Stimulated activated CD4-positive, alpha-beta T cell treated with anti-CD3 and anti-CD28 coated beads, Interleukin-1b, Interleukin-23, amount 100 ng/mL, for 24 hours (primary cell): ENCODE measurements at places on chromosomes 1 and 21.

- DNase-seq = no peak
Observed at GRCh38 chr1:8797216-8797615, 20.2 kb downstream of the RERE start.

- DNase-seq = no peak
Observed at GRCh38 chr1:23593556-23594148, 34.4 kb upstream of the ID3 start.

- DNase-seq = no peak
Observed at GRCh38 chr1:80531182-80531581, 1269.6 kb upstream of the ADGRL2 start.

DNA sequence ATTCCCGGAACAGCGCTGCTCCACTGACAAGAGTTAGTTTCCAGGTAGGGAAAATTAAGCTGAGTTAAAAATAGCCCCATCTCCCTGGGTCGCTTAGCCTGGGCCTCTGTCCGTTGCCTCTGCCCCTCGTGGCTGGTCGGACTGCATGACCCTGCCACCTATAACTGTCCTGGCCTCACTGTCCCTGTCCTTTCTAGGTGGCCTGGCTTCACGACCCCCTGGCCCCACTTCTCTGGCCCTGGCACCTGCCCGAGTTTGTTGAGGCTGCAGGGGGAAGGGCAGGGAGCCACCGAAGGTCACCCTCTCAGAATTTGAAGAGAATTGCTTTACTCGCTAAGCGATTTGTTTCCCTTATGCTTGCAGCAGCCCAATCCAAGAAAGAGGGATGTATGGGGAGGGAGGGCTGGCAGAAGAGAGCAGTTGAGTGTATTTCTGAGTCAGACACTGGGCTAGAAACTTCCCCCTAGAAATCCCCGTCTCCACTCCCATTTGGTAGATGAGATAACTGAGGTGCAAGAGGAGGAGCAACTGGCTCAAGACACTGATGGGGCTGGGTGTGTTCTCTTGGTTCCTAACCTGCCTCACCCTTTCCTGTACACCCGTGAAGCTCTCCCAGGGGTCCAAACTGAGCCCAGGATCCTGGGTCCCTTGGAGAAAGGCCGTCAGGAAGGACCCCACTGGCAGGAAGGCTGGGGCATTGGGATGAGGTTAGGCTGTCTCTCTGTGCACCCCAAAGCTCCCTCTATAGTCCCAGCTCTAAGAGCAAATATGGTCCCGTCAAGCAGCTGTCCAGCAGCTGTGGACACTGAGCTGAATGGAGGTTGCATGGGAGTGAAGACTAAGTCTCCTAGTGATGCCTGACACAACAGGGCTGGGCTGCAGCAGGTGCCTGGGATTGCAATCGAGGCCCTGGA, 2.9 kb upstream of the EDN2 start:
- no peak for DNase-seq

GRCh38 chr1:59815892-59816291, 1.1 kb downstream of the HOOK1 start:
- DNase-seq = no peak

DNA sequence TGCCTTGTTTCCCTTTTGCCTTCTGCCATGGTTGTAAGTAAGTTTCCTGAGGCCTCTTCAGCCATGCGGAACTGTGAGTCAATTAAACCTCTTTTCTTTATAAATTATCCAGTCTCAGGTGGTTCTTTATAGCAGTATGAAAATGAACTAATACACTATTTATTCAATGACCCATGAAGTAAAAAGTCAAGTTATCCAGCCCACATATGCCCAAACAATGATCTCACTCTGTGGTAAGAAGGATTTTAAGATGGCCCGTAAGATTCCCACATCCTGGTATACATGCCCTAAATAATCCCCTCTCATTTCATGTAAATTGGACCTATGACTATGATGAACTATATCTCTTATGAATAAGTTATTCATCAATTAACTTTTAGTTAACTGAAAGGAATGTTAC, 1008.3 kb upstream of the B3GALT2 start:
- no peak for DNase-seq

DNA sequence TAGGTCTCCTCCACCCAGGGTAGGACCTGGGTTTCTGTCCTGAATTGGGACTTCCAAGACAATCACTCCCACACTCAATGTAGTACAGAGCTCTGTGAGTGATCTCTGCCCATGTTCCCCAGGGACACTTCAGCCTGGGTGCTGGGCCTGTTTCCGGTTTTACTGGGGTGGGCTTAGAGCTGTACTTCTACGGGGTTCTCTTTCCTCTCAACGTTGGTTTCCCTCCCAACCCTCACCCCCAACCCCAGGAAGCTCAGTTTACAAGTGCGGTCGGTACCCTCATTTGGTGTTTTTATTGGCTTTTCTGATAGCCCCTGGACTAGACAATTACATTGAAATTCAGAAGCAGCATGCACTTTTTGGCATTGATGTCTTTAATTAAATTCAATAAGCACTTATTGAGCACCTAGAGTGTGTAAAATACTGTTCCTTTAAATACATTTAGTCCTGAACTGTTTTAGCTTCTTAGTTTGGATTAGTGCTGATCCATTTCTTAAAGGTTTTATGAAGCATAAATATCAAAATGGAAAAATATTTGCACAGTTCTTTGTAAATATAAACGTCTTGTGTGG, 542 bp upstream of the XPR1 start:
- DNase-seq = no peak

DNA sequence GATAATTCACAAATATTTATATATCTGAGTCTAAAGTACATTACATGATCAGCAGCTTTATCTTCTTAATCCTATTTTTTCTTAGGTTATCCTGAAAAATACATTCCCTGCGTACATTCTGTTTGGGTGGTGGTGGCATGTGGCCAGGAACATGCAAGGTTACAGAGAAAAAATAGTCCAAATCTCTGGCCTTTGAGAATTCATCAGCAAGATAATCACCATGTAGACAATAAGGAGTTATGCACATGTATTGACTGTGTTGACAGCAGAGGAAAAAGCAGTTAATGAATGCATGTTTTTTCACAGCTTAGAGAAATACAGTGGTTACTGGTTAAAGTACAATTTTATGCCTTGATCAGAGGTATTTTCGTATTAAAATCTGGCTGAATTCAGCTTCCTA, 49.0 kb downstream of the ABCA4 start:
- DNase-seq = no peak

GRCh38 chr1:33082575-33083108, 1.7 kb downstream of the AZIN2 start:
- DNase-seq = no peak

GRCh38 chr1:179881642-179882252, 338 bp upstream of the TOR1AIP1 start:
- no peak for DNase-seq

DNA sequence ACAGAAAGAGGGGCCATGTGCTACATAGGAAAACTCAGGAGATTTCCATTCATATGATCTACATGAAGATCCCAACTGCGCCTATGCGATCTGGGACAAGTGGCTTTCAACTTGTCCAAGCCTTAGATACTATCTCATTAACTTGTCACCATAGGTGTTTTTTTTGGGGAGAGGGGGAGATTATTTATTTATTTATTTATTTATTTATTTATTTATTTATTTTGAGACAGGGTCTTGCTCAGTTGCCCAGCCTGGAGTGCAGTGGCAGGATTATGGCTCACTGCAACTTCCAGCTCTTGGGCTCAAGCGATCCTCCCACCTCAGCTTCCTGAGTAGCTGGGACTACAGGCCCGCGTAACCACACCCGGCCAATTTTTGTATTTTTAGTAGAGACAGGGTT, 11.3 kb downstream of the FABP3 start:
- no peak for DNase-seq

- DNase-seq = no peak
Observed at GRCh38 chr1:162168261-162168660, 98.8 kb downstream of the NOS1AP start.

DNA sequence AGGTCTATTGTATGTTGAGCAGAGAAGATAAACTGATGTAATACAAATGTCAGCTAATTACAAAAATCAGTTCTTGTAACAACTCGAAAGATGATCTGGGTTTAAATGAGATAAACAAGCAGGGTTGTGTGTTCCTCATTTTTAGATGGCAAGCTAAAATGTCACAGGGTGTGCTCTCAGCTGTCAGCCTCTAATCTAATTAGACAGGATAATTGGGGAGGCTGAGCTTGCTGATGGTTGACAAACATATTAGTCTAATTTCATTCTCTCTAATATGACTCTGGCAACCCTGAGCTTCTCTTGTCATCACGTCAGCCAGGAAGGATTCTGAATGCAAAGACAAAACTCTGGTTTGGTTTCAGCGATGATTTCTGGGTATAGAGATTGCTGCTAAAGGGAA, 335.3 kb upstream of the KAZN start:
- DNase-seq = no peak

- DNase-seq = no peak
Observed at GRCh38 chr21:38980416-38981313, 174.9 kb downstream of the ETS2 start.

DNA sequence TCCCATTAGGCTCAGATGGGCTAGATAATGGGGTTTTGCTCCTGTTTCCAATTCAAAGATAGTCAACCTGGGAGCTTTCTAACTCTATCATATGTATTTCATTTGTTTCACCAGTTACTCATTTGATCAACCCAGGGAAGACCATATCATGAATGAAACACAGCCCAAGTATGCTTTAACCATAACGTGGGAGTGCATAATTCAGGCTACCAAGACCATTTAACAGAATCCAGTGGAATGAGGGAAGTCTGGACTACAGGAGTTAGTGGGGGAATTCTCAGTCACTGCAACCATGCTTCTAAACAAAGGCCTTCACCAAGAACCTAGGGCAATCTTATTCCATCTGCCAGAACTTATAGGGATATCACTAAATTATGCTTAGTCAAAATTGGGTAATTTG, 15.0 kb upstream of the SLC16A1 start:
- no peak for DNase-seq

GRCh38 chr1:114100148-114100547, 53.5 kb downstream of the SYT6 start:
- no peak for DNase-seq

DNA sequence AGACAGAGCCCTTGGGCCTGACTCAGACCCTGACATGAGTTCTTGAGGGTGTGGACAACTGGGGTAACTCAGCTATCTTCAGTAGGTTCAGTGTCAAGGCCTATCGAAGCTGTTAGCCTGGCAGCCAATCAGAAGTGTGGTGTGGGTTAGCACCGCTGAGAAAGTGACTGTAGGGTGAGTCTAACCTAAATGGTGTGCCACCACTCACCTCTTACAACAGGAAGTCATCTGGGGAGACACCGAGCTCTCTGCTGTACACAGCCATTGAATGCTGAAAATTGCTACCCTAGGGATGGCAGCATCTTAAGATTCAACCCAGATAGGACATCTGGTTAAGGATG, 44.6 kb downstream of the RASSF5 start:
- DNase-seq = no peak

DNA sequence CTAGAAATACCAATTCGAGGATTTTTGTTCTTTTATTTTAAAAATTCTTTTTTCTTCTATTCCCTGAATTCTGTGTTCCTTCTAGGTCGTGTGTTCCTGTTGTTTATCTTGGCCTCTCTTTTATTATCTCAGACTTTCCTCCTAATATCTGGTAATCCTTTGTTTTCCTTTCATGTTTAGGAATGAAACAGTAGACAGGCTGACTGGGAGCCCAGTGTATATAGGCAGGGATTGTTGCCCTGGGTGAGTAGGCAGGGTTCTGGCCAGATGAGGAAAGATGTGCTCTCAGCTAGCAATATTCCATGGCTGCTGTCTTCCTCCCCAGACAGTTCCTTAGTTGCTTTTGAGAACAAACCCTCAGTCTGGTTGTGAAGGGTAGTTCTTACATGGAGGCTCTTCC, 161.8 kb upstream of the PDE4B start:
- no peak for DNase-seq

GRCh38 chr1:26378088-26378878, 5.7 kb upstream of the ZNF683 start:
- peak; percentile 56 for DNase-seq

DNA sequence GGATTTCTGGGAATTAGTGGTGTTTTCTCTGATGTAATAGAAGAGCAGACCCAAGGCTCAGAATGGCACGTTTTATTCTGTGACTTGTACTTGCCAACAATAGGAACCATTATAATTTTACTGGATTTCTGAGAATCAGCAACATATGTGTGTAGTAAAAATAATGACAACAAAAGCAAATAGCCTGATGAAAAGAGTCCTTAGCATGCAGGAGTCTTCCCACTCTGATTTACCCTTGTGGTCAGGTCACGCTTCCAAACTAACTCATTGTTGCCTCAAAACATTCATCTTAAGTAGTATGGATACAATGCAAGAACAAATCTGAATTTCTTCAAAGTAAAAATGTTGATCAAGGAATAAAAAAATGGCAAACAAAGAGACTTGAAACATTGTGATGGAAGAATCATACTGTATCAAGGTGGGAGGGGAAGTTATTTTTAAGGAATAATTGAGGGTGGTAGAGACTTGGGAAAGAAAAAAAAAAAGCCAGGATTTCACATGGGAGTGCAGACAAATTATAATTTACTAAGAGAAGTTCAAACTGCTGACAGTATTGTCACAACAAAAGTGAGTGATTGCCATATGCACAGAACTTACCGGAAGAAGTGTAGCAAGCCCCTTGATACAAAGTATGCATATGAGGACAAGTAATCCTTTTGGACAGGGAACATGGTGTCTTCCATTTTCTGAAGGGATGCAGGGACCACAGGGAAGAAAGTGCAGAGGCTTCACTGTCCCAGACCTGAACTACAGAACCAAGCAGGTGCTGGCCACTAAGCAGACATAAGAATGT, 31.2 kb upstream of the RGL1 start:
- no peak for DNase-seq

- DNase-seq = no peak
Observed at GRCh38 chr21:25457411-25457810, 149.9 kb downstream of the MRPL39 start.

- DNase-seq = no peak
Observed at GRCh38 chr1:217569021-217569420, 61.9 kb downstream of the GPATCH2 start.

DNA sequence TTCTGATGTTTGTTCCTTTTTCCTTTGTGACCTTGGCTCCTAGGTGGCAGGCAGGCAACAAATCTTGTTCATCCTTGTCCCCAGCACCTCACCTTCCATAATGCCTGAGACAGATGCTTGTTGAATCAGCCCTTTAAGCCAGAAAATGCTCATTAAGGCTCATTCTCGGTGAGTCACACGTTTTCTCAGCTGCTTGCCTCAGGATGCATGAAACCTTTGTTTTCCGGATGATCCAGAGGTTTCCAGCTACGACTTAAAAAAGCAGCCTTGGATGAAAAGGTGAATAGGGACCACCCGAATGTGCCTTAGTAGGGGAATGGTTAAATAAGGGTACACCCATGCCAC, 4.6 kb upstream of the ATP13A2 start:
- no peak for DNase-seq

- no peak for DNase-seq
Observed at GRCh38 chr1:95039360-95040031, 33.3 kb downstream of the ALG14 start.

DNA sequence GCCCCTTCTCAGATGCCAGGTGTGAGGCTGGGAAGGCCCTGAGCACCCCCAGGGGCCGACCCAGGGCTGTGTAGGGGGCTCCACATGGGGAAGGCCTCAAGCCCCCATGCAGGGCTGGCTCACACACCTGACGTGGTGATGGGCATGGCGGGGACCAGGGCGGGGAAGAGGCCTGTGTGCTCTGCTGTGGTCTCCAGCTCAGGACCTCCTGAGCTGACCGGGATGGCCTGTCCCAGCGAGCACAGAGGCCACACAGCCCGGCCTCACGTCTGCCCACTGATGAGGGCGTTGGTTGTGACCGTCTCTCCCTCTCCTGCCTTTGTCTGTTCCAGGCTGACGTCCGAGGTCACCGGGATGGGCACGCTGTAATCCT, 40.2 kb upstream of the COL6A1 start:
- no peak for DNase-seq
